ENCODE measurements at places on chromosomes 1 and 21.

- DNase-seq: no peak
These were observed 63.1 kb downstream of the ACOT7 start for GRCh38 chr1:6330410-6330911.

DNA sequence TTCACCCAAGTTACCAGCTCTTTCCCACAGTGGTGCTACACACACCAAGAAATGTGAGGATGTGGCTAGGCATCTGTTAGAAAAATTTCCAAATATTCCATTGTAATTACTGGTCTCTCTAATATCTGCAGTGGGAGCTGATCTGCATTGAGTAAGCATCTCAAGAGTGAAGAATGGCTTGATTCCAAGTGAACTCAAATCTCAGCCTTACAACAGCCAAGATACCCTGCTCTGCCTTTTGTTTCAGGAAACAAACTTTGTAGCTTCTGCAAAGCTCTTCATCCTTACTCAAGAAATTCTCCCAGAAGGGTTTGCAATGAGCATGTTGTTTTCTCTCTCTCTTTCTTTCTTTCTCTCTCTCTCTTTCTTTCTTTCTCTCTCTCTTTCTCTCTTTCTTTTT is 181.1 kb downstream of the FCRL5 start:
- no peak for DNase-seq

- no peak for DNase-seq
These were observed 10.7 kb upstream of the PTBP2 start for GRCh38 chr1:96710708-96711477.

DNA sequence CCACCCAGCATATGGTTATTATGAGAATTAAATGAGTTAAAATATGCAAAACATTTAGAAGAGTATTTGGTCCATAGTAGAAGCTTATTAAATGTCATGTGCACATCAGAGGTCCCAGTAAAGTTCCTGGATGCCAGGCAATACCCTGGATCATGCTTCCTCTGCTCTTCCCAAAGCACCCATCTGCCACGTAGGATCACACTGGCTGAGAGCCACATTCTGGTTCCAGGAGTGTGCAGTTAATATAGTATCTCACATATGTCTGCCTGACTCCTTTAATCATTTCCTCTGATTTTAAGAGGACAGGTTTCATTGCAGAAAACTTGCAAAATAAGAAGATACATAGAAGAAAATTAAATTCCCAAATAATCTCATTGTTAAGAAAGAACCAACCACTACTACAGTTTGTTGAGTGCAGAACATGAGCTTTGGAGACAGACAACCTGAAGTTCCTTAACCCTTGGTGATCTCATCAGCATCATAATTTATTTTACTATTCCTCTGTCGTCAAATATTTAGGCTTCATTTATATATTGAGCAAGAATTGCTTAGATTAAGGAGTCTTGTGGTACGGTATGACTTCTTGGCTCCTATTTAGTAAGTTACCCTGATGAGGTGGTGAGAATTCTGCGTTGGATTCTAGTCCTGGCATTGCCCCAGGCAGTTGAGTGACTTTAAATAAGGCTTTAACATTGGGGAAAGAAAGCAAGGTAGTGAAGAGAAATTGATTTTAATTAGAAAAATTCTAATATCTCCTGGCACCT is 12.3 kb downstream of the SGIP1 start:
- no peak for DNase-seq

DNA sequence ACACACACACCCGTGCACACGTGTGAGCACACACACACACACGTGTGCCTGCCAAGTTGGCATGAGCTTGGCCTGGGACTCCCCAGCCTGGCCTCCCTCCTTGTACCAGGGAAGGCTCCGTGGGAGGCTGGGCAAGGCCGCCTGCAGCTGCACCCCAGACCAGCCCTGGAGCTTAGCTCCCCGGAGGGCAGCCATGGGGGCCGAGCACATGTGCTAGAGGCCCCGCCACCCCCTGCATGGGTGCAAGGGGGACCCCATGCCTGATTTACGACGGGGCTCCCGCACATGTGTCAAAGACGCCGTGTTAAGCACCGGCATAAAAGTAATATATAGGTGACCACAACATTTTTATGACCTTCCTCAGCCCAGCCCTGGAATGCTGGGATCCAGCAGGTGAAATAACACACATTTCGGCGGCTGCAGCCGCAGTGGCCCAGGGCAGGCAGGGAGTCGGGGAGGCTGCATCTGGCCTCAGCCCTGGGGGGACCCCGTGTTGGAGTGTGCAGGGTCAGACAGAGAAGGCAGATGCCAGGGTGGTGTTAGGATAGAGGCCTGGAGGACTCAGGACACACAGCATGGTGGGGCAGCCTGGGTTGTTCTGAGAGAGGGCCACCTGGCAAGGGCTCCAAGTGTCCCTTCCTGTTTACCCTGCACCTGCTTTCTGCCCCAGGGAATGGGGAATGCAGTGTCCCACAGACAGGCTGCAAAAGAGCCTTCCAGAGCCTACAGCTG is 56.3 kb downstream of the WNT9A start:
- DNase-seq: no peak

- no peak for DNase-seq
These were observed 70.3 kb upstream of the RGL1 start for GRCh38 chr1:183734543-183735036.

DNA sequence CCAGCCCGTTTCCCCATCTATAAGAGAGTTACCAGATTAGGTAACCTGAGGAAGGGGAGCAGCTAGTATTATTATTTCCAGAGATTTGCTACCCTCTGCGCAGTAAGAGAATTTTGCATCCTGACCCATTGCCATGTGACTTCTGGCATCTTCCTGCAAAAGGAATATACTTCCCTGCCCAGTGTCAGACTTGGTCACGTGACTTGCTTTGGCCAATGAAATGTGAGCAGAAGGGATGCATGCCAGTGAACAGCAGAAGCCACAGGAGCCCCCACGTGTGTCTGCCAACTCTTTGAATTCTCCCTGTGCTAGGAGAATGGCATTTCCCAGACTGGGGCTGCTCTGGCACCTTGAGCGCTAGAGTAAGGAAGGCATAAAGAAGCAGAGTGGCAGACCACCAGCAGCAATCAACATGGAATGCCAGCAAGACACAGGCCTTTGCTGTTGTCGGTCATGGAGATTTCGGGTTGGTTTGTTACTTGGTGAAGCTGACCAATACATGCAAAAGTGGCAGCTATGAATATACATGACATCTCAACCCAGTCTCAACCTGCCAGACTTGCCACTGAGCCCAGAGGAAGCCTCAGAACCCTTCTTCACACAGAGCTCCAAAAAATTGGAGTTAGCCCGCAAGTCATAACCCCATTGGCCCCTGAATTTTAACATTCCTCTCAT is 26.4 kb upstream of the SDHB start:
- DNase-seq: no peak

- DNase-seq: no peak
These were observed 7.1 kb downstream of the DMRTA2 start for GRCh38 chr1:50416150-50416527.
